ENCODE measurements at places on chromosomes 16 and 17.

GRCh38 chr16:30651124-30652004 lies 604 bp downstream of the PRR14 start:
- DNase-seq, result peak; percentile 79

DNA sequence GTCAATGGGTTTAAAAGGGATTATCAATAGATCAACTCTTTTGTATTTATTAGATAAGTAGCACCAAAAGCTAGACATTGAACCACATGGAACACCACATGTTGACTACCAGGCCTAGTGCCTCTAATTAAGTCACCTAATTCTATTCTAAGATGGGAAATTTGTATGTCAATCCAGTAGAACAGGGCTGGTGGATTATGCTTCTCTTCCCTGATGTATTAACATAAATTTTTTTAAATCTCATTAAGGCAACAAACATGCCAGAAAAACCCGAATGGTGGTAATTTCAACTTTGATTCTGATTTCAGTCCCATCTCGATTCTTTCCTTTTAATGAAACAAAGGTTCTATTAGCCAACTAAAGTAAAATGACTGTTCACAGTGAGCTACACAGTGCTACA lies 92.6 kb downstream of the KANSL1 start:
- DNase-seq, result no peak

DNA sequence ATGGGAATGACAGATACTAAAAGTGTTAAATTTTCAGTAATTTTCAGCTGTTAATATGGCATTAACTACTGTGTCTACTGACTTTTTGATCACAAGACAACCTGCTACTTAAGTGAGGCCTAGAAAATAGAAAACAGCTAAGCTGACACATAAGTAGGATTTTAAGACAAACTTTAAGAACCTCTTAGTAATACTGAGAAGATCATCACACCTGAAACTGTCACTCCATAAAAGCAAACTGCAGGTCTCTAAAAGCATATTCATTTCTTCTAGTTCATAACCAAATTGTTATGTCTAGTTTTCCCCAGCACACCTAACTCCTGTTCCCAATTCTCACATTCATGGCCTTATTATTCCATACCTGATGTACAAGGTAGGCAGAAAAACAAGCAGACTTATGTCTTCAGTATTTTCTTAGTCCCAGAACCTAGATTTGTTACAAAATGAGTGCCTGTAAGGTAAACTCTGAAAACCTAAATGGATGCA lies 8.0 kb downstream of the SRSF1 start:
- DNase-seq, result no peak

DNA sequence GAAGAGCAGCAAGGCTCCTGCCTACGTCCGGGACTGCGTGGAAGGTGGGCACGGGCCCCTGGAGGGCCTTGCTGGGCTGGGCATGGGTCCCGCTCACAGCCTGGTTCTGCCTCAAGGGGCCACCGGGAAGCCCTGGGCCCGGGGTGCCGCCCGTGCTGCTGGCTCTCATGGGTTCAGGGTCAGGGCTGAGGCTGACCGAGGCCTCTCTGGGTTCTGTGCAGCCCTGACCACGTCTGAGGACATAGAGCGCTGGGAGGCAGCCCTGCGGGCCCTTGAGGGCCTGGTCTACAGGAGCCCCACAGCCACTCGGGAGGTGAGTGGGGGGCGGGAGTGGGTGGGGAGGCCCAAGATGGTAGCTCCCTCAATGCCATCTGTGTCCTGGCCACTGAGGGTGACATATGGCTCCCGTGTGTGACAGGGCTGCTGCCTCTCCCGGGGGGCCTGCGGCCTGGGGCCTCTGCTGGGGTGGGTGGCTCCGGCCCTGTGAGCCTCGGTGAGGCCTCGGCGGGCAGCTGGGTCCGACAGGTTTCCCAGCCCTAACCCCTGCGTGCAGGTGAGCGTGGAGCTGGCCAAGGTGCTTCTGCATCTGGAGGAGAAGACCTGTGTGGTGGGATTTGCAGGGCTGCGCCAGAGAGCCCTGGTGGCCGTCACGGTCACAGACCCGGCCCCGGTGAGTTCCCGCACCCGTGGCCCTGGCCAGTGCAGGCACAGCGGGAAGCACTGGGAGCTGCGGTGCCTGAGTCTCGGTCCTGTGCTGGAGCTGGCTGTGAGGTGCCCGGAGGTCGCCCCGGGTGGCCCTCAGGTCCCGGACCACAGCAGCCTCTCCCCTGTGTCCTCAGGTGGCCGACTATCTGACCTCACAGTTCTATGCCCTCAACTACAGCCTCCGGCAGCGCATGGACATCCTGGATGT lies 9.2 kb downstream of the TELO2 start:
- DNase-seq, result no peak

- DNase-seq, result peak; percentile 87
These were observed at the start of gene HSD11B2 for GRCh38 chr16:67430977-67431774. Gene HSD11B2, plus strand, starts transcription at chr16:67431121. Its CDS starts 128 bp downstream, at chr16:67431249.

DNA sequence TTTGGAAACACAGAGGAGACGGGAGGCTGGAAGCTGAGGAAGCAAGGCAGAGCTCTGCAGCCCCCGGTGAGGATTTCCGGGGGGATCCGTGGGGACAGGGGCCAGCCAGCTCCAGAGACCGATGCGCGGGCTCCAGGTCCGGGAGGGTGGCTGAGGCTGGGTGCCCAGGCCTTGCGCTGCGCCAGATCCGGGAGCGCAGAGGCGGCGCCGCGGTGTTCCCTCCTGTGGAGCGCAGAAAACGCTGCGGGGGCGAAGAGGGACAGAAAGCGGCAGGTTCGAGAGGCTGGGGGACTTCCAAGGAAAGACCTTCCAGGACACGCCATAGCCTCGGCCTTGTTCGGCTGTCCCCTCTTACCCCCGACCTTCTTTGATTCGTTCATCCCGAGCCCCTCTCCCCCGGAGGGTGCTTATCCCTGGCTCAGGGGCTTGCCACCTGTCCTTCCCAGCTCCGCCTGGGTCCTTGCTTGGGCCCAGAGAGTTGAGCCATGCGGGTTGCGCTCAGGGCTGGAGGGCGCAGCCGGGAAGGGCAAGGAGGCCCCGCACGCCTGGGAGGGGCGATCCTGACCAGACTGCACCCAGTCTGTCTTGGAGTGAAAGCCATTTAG lies 697 bp upstream of the SHISA9 start:
- DNase-seq, result no peak

- DNase-seq, result no peak
These were observed 93.6 kb upstream of the CDH13 start for GRCh38 chr16:82533189-82533588.

GRCh38 chr17:6328279-6328678 lies 106.6 kb downstream of the AIPL1 start:
- no peak for DNase-seq

- no peak for DNase-seq
These were observed 15.5 kb upstream of the CDH15 start for GRCh38 chr16:89155851-89156739.

DNA sequence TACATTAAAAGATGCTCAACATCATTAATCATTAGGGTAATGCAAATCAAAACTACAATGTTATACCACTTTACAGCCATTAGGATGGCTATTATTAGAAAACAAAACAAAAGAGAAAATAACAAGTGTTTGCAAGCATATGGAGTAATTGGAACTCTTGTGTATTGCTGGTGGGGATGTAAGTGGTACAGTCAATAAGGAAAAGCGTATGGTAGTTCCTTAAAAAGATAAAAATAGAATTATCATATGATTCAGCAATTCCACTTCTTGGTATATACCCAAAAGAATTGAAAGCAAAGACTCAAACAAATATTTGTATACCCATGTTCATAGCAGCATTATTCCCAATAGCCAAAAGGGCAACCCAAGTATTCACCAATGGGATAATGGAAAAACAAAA lies 1.4 kb upstream of the CAPNS2 start:
- no peak for DNase-seq
